K562 (cell line): ENCODE measurements at places on chromosomes 5 and 9. TPM values are rescaled to one million over a fixed set of nuclear protein-coding genes. Genes with fewer than 3 reads are reported as not detected.

GRCh38 chr5:142981886-142982820, 212.0 kb downstream of the ARHGAP26 start:
- DNase-seq: no peak

DNA sequence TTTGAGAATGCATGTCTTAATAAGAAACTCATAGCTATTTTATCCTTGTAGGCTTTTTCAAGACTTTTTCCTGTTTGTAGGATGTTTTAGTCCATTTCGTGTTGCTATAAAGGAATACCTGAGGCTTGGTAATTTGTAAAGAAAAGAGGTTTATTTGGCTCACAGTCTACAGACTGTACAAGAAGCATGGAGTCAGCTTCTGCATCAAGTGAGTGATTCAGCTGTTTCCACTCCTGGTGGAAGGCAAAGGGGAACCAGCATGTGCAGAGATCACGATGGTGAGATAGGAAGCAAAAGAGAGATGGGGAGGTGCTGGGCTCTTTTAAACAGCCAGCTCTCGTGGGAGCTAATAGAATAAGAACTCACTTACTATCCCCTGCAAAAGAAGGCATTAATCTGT, 177.3 kb downstream of the ALDH1A1 start:
- no peak for DNase-seq

Gene FOXD4L6
- not detected in 2 replicates for total RNA-seq

DNA sequence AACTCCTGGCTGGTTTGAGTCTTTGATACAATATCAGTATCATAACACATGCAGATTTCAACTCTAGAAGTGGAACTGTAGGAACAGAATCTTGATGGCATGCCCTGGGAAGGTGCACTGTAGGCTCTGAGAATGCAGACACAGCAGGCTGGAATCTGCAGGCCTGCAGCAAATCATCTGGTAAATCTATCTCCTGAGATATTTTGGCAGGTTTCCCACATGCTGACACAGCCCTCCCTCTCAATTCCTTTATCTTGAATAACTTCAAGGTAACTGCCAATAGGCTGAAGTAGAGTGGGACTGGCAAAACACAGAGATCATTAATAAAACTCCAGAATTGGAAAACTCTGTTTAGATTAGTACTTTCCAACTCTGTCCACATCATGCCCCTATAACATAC, 177.8 kb upstream of the PCSK5 start:
- DNase-seq: no peak

Gene IFNB1
- total RNA-seq: not detected in 2 replicates

- DNase-seq: no peak
Measured at GRCh38 chr5:154543380-154543779, 65.4 kb upstream of the HAND1 start.

DNA sequence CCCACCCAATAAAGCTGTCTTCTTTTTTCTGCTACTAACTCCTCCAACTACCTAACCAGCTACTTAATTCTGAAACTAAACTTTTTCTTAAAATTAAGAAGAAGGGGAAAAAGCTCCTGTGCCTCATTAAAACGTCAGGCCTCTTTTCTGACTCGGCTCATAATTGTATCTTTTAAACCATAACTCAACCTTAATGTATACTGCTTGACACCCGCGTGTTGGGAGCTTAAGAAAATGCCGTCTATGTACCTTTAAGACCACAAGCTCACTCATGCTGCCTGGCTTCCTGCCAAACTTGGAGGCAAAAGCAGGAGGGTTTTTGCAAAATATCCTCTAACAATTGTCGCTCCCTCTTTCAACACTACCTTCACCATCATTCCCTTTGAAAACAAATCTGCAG, 5.0 kb downstream of the EBF1 start:
- DNase-seq: peak; percentile 78

DNA sequence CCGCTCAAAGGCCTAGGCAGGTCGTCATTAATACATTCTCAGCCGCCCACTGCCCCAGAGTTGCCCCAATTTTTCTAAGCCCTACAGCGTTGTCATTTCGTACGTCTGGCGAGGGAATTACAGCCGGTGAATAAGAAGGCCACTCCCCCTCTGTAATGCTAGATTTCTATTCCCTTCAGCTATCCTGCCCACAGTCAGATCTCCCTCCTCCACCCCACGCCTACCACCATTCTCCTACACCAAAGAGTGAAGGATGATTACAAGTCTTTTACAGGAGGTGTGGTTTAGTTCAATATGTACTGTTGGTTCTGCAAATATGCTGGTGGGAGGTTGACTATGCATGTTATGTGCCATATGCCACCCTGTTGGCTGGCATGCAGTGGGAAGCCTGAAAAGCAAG, 83.7 kb upstream of the SMIM15 start:
- no peak for DNase-seq

Gene ANGPTL2
- not detected in 2 replicates for total RNA-seq

Gene MAMDC2
- not detected in 2 replicates for total RNA-seq
